Regular cardiac myocyte (primary cell): ENCODE measurements at places on chromosomes 2 and 18. TPM values are rescaled to one million over a fixed set of nuclear protein-coding genes. Genes with fewer than 3 reads are reported as not detected.

Gene DPP4
- 87.2 and 433 TPM in 2 replicates for total RNA-seq

Gene MC4R
- total RNA-seq, result under 0.01 TPM in 1 of 2 replicates, not detected in the other

Gene TNFRSF11A
- total RNA-seq, result 0.77 and 2.3 TPM in 2 replicates

Gene SULT1C4
- 0.56 and 0.58 TPM in 2 replicates for total RNA-seq

Gene TMEM87B
- 45.2 and 53.0 TPM in 2 replicates for total RNA-seq

Gene GALNT3
- total RNA-seq, result 0.56 and 1.2 TPM in 2 replicates

Gene FOXD4L1
- total RNA-seq, result 0.19 and 0.28 TPM in 2 replicates

Gene FBLN7
- 0.96 and 7.6 TPM in 2 replicates for total RNA-seq

Gene THOC1
- 38.9 and 39.2 TPM in 2 replicates for total RNA-seq

Gene CAD
- total RNA-seq, result 22.6 and 47.9 TPM in 2 replicates

Gene FAM237A
- not detected in 2 replicates for total RNA-seq

Gene SOCS6
- 33.3 and 44.3 TPM in 2 replicates for total RNA-seq

Gene PMAIP1
- 2.5 and 6.7 TPM in 2 replicates for total RNA-seq

Gene TNFAIP6
- total RNA-seq, result 34.5 and 69.3 TPM in 2 replicates

Gene TCF7L1
- total RNA-seq, result 1.3 and 2.3 TPM in 2 replicates

Gene YES1
- 159 and 375 TPM in 2 replicates for total RNA-seq

Gene GPR75
- 0.28 and 1.2 TPM in 2 replicates for total RNA-seq

Gene IL36A
- not detected in 2 replicates for total RNA-seq

Gene CD8B
- total RNA-seq, result not detected in 2 replicates

Gene IL1F10
- total RNA-seq, result not detected in 2 replicates

Gene GKN2
- not detected in 2 replicates for total RNA-seq

Gene REG3A
- total RNA-seq, result not detected in 2 replicates

Gene IL36RN
- total RNA-seq, result under 0.01 TPM in 1 of 2 replicates, not detected in the other

Gene HOXD1
- under 0.01 TPM in 1 of 2 replicates, not detected in the other for total RNA-seq

Gene CNTNAP5
- total RNA-seq, result under 0.01 TPM in 2 replicates

Gene EVX2
- not detected in 2 replicates for total RNA-seq

Gene SPDYA
- total RNA-seq, result 0.58 and 0.85 TPM in 2 replicates

Gene PHOSPHO2
- 1.3 and 2.8 TPM in 2 replicates for total RNA-seq

Gene FOXI3
- not detected in 2 replicates for total RNA-seq

Gene TUBA3E
- not detected in 2 replicates for total RNA-seq

Gene LRRC30
- not detected in 2 replicates for total RNA-seq

Gene SLC66A2
- 38.3 and 45.1 TPM in 2 replicates for total RNA-seq

Gene CYP27C1
- total RNA-seq, result not detected in 2 replicates

Gene UBE2F
- 43.7 and 67.7 TPM in 2 replicates for total RNA-seq

Gene IL36G
- total RNA-seq, result not detected in 2 replicates

Gene ZNG1B
- total RNA-seq, result 25.9 and 36.9 TPM in 2 replicates

Gene TMEM169
- total RNA-seq, result 0.19 and 0.28 TPM in 2 replicates

Gene ZNF521
- 5.0 and 9.9 TPM in 2 replicates for total RNA-seq

Gene TRIM43
- total RNA-seq, result not detected in 2 replicates

Gene RGPD3
- 0.19 and 0.85 TPM in 2 replicates for total RNA-seq

Gene C2orf81
- total RNA-seq, result 0.58 and 1.1 TPM in 2 replicates

Gene MYL1
- total RNA-seq, result not detected in 2 replicates

Gene LYPD6
- under 0.01 and 0.77 TPM in 2 replicates for total RNA-seq

Gene VWC2L
- not detected in 2 replicates for total RNA-seq

Gene KCNK3
- 0.38 and 2.0 TPM in 2 replicates for total RNA-seq

Gene VIL1
- under 0.01 TPM in 2 replicates for total RNA-seq
